ENCODE measurements at places on chromosomes 1 and 21.
A peak's percentile ranks its signal among the peaks of the same experiment; 100 is the strongest.

DNA sequence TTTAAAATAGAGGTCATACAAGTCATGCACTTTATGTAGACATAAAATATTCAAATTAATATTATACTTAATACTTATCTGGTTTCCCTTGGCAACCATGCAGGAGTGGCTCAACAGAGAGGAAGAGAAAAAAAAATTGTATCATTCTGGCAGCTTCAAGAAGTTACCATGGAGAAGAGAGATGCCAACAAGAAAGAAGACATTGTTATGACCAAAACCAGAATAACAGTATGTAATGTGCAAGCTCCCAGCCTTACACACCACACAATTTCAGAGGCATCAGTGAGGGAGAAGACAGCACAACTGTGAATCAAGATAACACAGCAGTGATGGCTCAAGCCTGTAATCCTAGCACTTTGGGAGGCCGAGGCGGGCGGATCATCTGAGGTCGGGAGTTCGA, 49.1 kb upstream of the RCOR3 start:
- DNase-seq, result no peak

DNA sequence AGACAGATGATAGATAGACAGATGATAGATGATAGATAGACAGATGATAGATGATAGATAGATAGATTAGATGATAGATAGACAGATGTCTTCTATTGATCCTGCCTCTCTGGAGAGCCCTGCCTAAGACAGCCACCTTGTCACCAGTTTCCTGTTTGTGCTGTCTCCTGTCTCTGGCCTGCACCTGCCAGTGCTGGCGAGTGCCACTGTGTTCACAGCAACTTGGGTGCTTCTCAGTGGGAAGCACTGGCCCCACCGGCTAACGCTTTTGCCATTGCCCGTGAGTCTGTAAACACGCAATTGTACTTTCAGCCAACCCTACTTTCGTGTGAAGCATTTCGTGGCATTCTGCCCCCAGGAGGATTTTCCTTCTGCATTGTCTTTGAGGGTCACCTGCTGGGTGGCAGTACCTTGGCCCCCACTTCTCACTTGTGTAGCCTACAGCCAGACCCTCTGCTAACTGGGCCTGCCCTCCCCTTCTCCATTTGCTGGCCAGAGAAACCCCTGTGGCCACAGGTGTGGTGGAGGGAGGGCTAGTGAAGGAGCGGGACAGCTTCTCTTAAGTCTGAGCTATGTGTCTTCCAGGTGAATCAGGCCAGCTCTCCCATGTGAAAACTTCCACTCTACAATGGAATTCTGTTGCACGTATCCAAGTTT, 23.4 kb upstream of the PDE9A start:
- no peak for DNase-seq

GRCh38 chr21:42666023-42666747, 12.8 kb downstream of the PDE9A start:
- DNase-seq, result no peak

DNA sequence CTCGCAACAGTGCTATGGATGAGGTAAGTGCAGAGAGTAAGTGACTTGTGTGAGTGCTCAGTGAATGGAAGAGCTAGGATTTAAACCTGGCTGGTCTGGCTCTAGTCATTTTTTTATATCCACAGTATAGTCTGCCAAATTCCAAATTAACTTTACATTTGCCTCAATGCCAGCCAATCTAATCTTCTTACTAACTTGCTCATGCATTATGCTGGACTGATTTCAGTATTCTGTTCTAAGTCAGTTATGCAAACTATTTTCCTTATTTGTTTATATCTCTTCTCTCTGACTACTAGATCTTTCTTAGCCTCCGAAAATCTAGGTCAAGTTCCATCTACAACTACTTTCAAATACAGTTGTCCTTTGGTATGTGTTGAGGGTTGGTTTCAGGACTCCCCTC, 133.3 kb downstream of the XPR1 start:
- DNase-seq, result no peak

GRCh38 chr1:153133743-153134142, 16.9 kb downstream of the SPRR2G start:
- DNase-seq, result no peak

- DNase-seq, result no peak
Observed at GRCh38 chr1:232110281-232111090, 483.9 kb downstream of the DISC1 start.

- DNase-seq, result no peak
Observed at GRCh38 chr1:48760857-48761256, 15.8 kb downstream of the BEND5 start.

GRCh38 chr1:241638099-241638682, 2.0 kb downstream of the CHML start:
- no peak for DNase-seq

DNA sequence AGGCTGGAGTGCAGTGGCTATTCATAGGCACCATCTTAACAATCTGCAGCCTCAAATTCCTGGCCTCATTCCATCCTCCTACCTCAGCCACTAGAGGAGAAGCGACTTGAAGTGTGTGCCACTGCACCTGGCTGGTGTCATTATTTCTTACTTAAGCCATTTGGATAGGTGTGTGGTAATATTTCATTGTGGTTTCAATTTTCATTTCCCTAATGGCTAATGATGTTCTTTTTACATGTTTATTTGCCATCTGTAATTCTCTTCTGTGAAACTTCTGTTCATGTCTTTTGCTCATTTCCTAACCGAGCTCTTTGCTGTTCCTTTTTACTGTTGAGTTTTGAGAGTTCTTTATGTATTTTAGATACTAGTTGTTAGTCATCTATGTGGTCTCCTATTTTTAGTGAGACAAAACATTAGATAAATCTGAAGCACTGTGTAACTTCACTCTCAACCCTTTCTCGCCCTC, 66.8 kb downstream of the SLC27A3 start:
- DNase-seq, result peak; percentile 63

- no peak for DNase-seq
Observed at GRCh38 chr1:107724648-107725047, 240.3 kb downstream of the VAV3 start.

- no peak for DNase-seq
Observed at GRCh38 chr1:70738624-70739023, 309.0 kb downstream of the PTGER3 start.

DNA sequence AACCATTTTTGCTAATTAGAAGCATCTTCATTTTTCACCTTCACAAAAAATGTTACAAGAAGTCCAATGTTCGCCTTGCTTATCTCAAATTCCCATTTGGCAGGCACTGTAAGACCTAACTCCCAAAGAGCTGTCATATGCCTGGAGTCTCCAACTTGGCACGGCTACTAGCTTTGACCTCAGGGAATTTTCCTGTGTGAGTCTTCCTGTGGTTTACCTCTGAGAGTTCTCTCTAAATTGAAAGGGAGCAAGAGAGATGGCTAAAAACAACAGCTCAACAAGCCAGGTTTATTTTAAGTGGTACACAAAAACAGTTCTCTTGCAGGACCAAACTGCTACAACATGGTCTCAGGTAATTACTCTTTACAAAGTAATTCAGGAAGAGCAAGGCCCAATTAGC, 756.0 kb upstream of the ADGRL2 start:
- no peak for DNase-seq

GRCh38 chr1:35929730-35930592, 944 bp upstream of the AGO3 start:
- DNase-seq, result peak; percentile 54

DNA sequence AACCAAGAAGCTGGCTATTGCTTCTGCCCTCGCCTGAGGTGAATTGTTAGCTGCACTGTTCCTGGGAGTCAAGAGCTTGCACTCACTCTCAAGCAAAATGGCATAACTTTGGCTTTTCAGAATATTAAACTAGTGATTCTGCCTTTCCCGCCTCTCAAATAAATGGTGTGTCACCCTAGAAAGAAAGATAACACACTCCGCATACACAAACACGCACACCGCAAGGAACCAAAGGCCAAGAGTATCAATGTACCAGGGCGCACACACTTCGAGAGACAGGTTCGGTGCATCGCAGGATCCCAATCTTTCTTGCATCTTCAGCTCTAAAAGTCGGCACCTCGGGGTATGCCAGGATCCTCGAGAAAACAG, 470 bp upstream of the RTCA start:
- DNase-seq, result peak; percentile 71

- peak; percentile 36 for DNase-seq
Observed at GRCh38 chr1:2381741-2382620, 9.4 kb downstream of the MORN1 start.
